Renal cortical epithelial cell (primary cell): ENCODE measurements at places on chromosomes 7 and 10. TPM values are rescaled to one million over a fixed set of nuclear protein-coding genes. Genes with fewer than 3 reads are reported as not detected.
A peak's percentile ranks its signal among the peaks of the same experiment; 100 is the strongest.

CLEC5A gene
- not detected in 2 replicates for total RNA-seq

CADPS2 gene
- total RNA-seq: 8.7 and 14.6 TPM in 2 replicates

TMEM225B gene
- total RNA-seq: 0.55 TPM in 1 of 2 replicates, not detected in the other

CLCN1 gene
- not detected in 2 replicates for total RNA-seq

PILRA gene
- 0.35 and 2.0 TPM in 2 replicates for total RNA-seq

HOGA1 gene
- total RNA-seq: 72.3 and 121 TPM in 2 replicates

ZNF467 gene
- total RNA-seq: under 0.01 and 3.0 TPM in 2 replicates

CREB5 gene
- total RNA-seq: 6.9 and 14.1 TPM in 2 replicates

HACD1 gene
- 24.5 and 40.3 TPM in 2 replicates for total RNA-seq

- peak; percentile 26 for DNase-seq
These were observed 856 bp downstream of the ARHGAP21 start for GRCh38 chr10:24722676-24723385.

DNA sequence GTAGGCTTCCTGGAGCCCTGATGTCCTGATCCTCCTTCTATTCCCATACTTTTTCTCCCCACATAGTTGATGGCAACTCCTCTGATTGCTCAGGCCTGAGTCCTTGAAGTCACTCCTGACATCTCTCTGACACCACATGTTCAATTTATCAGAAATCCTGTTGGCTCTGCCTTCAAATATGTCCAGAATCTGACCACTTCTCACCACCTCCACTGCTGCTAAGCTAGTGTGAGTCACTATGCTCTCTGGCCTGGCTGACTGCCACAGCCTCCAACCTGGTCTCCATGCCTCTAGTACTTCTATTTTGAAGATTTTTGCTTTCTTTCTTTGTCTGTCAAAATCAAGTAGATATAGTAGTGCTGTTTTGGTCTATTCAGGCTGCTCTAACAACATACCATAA lies 53.0 kb downstream of the TMEM229A start:
- DNase-seq: peak; percentile 89

DNA sequence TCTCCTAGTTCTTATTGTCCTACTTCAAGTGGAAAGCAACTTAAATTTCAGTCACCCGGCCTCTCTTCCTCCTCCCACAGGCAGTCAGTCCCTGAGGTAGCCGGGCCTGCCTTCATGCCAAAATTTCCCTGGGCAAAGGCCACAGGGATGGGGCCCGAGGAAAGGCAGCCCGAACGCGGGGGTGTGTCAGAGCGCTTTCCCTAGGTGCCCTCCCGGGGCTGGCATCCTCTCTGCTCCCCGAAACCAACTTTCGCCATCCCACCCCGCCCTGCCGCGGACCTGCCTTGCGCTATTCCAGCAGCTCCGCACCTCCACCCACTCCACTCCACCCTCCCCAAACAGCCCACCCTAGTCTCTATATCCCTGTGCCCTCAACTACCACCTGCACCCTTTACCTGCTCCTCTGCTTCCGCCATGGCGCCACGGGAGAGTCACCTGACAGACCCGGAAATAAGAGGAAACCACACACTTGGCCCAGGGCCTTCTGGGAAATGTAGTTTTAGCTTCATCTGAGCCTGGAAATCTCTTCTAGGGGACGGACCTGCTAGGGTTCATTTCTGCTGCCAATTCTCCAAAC lies at the start of gene VPS41:
Gene VPS41, minus strand, starts transcription at position 433 of the 577 bp plus-strand sequence. Its CDS starts 17 bp downstream, at position 416.
- peak; percentile 72 for DNase-seq

GRCh38 chr7:34087892-34088891 lies 182.9 kb downstream of the BMPER start:
- peak; percentile 15 for DNase-seq

- no peak for DNase-seq
These were observed 40.5 kb upstream of the IL15RA start for GRCh38 chr10:6017781-6018354.

GRCh38 chr7:135798095-135798494 lies 49.5 kb upstream of the FAM180A start:
- no peak for DNase-seq

DNA sequence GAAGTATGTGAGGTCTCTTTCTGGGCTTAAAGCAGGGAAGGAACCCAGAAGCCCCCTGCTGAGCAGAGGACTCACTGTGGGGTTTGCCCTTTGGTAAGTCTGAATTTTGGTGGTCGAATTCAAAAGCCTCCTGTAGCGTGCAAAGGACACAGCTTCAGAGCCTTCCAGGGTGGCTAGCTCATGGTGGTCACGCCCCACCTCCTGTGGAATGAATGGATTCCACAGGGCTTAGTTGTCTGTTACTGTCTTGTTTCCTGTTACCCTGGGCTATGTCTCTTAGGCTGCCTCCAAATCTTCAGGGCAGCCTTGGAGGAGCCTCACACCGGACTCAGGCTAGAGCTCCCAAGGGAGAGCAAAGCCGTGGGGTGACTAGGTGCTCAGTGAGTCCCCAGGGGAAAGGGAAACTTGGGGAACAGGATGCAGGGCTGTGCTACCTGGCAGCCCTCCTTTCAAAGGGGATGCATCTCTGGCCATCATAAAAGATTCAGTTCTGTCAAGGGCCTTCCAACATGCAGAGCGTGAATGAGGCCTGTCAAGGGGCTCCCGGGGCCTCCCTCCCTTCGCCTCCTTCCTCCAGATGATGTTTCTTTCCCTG lies 211.7 kb downstream of the CCSER2 start:
- DNase-seq: peak; percentile 82

DNA sequence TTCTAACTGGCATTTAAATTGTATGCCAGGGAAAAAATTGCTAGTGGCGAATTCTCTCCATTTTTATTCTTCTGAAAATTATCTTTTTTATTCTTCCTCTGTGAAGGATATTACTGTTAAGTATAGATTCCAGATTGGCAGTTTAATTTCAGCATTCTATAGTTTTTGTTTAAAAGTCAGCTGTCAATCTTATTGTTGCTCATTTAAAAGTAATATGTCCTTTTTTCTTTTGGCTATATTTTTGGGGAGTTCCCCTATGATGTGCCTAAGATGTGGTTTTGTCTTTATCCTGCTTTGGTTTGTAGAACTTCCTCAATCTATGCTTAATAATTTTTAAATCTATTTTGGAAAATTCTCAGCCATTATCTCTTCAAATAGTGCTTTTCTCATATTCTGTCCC lies 135.9 kb downstream of the ARHGAP12 start:
- no peak for DNase-seq

- no peak for DNase-seq
These were observed 34.8 kb downstream of the LUC7L2 start for GRCh38 chr7:139394540-139394939.

- no peak for DNase-seq
These were observed 84.6 kb downstream of the GNAT3 start for GRCh38 chr7:80427218-80427617.

- no peak for DNase-seq
These were observed 17.2 kb downstream of the INHBA start for GRCh38 chr7:41685684-41686083.

- DNase-seq: no peak
These were observed 53.3 kb downstream of the UNC5B start for GRCh38 chr10:71265618-71266146.

- peak; percentile 59 for DNase-seq
These were observed 61.2 kb downstream of the DNAJB6 start for GRCh38 chr7:157397731-157398691.

DNA sequence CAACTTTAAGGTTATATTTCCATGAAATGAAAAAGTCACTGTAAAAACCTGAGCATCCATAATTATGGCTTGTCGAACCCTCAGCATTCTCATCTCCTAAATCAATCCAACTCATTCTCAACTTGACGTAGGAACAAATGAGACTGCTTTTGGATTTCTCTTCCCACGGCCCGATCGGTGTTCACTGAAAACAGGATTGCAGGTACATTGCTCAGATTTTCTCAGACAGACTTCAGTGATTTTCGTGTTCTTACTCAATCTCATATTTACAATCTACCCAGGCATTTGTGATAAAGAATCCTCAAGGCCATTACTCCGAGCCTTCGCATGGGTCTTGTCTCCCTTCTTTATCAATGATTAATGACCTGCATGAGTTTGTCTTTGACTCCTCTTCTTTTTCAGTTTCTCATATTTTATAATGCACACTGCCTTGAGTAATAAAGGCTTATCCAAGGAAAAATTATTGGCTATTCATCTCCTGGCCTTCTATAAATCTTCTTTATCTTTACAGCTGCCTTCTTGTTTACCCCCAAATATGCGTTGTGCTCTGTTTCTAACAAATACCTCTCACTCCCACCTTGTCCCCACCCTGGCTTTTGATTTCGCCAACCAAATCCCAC lies 90.4 kb upstream of the MYO3A start:
- peak; percentile 18 for DNase-seq

GRCh38 chr7:83541187-83541960 lies 107.6 kb downstream of the SEMA3E start:
- DNase-seq: no peak
